ENCODE measurements at places on chromosomes 1 and 21. TPM values are rescaled to one million over a fixed set of nuclear protein-coding genes. Genes with fewer than 3 reads are reported as not detected.
A peak's percentile ranks its signal among the peaks of the same experiment; 100 is the strongest.

DNA sequence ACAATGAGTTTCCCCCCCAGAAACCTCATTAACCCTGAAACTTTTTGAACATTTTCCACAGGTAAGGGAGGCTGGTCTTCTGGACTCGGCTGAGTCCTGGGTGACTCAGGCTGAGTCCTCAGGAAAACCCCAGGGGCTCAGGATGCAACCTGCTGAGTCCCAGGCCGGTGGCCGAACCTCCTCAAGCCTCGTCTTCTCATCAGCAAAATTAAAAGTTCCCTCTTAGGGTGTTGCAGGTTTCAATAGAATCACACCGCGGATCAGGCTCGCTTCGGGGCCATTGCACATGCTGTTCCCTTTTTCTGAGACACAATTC, 35.0 kb upstream of the GRHL3 start:
- H3K4me1 ChIP-seq: no peaks in the 10 kb centered on the region
- no peak overlapping the region for H3K4me3 ChIP-seq
- no peak for DNase-seq
- no peak overlapping the region for H3K27ac ChIP-seq

GRCh38 chr1:148353461-148354283, 129.4 kb downstream of the PPIAL4G start:
- H3K27ac ChIP-seq: no peak overlapping the region
- no peaks in the 10 kb centered on the region for H3K36me3 ChIP-seq
- H3K4me1 ChIP-seq: no peaks in the 10 kb centered on the region
- DNase-seq: no peak
- peaks cover 85% of the 10 kb centered on the region for H3K27me3 ChIP-seq
- no peak overlapping the region for H3K4me3 ChIP-seq

DNA sequence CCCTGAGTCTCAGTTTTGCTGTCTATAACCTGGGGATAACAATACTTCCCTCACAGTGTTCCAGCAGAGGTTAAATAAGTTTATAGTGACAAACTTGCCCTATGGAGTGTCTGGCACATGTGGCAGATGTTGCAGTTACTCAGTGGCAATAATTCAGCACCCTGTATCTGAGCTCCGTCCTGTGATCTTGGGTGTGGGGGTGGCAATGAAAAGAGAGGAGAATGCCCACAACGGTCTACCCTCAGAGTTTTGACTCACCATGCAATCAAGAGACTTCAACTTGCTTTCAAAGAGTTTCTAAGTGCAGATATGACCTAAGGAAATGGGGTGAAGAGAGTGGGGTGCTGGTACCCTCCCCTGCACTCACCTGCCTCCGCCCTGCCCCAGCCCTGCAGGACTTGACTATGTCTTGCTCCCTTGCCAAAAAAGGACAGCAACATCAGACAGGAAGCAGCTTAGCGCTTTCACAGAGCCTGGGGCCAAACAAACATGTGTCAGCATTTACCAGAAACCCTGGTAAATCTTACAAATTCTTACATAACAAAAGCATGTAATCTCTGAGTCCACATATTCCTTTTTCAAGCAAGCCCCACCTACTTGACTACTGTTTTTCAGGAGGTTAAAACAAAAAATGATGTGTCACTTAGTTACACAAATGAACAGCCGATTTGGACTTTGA, 185.1 kb upstream of the CAMK1G start:
- no peaks in the 10 kb centered on the region for H3K36me3 ChIP-seq
- H3K4me3 ChIP-seq: no peak overlapping the region
- peaks cover 5% of the 10 kb centered on the region for H3K27me3 ChIP-seq

- H3K4me3 ChIP-seq: no peak overlapping the region
- no peak for DNase-seq
- peaks cover 13% of the 10 kb centered on the region for H3K27me3 ChIP-seq
Observed at GRCh38 chr1:201702936-201703335, 126.0 kb upstream of the IPO9 start.

DNA sequence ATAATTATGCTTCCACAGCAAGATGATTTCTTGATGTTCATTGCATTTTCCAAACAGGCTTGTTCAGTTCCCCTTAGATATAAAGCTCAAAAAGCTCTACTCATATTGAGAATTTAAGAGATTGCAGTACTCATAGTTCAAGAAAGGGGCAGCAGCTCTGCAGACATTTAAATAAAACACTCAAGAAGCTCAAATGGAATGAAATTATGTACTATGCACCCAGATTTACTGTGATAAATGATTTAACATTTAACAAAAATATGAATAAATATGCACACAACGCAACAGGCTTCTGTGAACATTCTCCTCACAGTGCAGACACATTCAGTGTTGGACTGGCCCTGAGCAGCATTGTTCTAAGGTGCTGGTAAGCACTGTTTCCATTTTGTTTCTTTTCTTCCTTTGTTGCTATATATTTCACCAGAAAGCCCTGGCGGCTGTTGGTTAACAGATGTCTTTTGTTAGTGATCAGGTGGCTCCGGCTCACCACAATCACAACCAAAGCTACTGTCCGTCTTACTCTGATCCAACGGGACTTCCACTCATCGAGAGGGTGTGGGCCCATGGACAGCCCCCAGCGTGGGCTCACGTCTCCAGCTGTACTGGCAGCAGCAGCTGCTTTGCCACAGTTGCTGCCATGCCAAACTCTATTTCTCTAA, 1440.3 kb downstream of the NCAM2 start:
- no peak overlapping the region for H3K4me3 ChIP-seq
- H3K4me1 ChIP-seq: no peaks in the 10 kb centered on the region
- H3K27me3 ChIP-seq: no peaks in the 10 kb centered on the region

- no peak overlapping the region for H3K27ac ChIP-seq
- no peak for DNase-seq
- no peaks in the 10 kb centered on the region for H3K27me3 ChIP-seq
- no peaks in the 10 kb centered on the region for H3K36me3 ChIP-seq
- no peak overlapping the region for H3K4me3 ChIP-seq
Observed at GRCh38 chr1:58432851-58433668, 113.5 kb downstream of the OMA1 start.

GRCh38 chr1:222057162-222057561, 315.3 kb upstream of the DUSP10 start:
- no peak overlapping the region for H3K4me3 ChIP-seq
- H3K36me3 ChIP-seq: no peaks in the 10 kb centered on the region
- no peaks in the 10 kb centered on the region for H3K27me3 ChIP-seq
- no peaks in the 10 kb centered on the region for H3K4me1 ChIP-seq

DNA sequence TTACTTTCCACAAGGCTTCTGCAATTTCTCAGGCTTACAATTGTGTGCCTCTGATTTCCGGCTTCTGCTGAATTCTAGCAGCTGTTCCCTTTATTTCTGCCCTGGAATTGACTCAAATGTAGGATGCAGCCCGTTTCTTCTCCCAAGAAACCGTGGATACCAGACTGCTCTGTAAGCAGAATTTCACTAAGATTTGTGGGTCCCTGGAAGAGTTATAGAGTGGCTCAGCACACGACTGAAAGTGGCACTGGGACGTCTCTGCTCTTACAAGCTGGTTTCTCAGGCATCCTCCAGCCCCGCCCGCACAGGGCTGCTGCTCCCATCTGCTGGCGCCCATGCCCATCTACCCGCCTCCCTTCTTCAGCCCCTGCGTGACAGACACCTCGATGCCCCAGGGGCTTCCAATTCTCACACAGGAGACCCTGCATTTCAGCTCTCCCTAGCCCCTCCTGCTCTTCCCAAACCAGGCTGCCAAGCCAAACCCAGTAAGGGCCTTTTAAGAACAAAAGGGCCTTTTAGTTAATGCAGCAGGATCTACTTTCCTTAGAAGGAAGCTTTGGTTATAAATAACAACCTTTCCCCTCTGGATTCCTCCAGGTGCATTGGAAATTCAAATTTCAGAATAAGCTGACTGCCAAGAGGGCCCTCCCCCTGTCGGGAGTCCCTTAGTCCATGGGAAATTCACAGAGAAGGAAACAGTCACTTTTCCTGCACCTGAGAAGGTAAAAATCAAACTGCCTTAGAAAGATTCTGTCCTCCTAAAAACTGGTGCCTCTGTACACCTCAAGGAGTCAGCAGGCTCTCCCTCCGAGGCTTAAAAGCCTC, 45.4 kb upstream of the TENT5B start:
- H3K36me3 ChIP-seq: no peaks in the 10 kb centered on the region
- no peak overlapping the region for H3K4me3 ChIP-seq
- H3K27me3 ChIP-seq: peaks cover 4% of the 10 kb centered on the region
- DNase-seq: no peak

DNA sequence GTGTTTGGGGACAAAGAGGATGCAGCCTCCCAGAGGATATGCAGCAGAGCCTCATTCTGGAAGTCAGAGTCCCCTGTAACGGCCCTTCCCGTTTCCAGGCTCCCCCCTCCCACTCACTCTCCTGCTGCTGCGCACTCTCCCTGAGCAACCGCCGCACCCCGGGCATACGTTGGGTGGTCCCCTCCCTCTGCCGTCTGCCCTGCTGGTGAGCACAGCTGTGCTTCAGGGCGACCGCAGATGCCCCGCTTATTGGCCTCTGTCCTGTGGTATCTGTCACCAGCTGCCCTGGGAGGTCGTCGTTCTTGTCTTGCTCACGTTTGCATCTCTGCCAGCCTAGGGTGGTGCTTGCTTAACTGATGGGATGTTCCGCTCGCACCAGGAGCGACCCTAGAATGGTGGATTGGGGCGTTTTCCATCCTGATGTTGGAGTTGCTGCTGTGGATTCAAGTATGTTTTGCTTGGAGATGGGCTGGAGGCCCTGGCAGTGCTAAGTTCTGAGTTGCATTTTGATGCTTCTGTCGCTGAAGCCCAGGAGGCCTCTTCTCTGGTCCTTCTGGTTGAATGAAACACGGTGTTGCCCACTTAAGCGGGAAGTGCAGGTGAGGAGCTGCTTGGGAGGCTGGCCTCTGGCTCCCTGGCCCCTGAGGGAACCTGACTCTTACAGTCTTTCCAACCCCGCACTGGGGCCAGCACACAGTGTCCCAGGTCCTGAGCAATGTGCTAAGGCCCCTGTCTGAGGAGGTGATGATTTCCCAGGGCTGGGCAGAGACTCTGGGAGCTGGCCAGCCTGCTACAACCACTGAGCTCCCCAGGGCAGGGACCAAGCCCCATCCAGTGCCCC, 3.2 kb downstream of the TMEM201 start:
- H3K36me3 ChIP-seq: peaks cover 4% of the 10 kb centered on the region
- DNase-seq: no peak
- peak overlapping the region; percentile 45 for H3K4me3 ChIP-seq
- peaks cover 31% of the 10 kb centered on the region for H3K4me1 ChIP-seq
- H3K27me3 ChIP-seq: no peaks in the 10 kb centered on the region

- peak within 1 kb of the TSS; percentile 95 for H3K27ac ChIP-seq
- H3K27me3 ChIP-seq: no peaks in the 10 kb centered on the region
- H3K36me3 ChIP-seq: peaks cover 25% of the 10 kb centered on the region
- DNase-seq: peak; percentile 89
Observed at GRCh38 chr1:32221980-32222755, at the start of the genes EIF3I and TMEM234. Gene EIF3I (plus strand): TSS chr1:32222407. CDS start chr1:32222442, 35 bp downstream. Gene TMEM234 (minus strand): TSS chr1:32222353. CDS start chr1:32222322, 31 bp downstream.

GRCh38 chr1:82894635-82895034, 1093.9 kb downstream of the ADGRL2 start:
- no peak overlapping the region for H3K4me3 ChIP-seq
- H3K4me1 ChIP-seq: no peaks in the 10 kb centered on the region
- H3K27ac ChIP-seq: no peak overlapping the region
- H3K27me3 ChIP-seq: no peaks in the 10 kb centered on the region
- DNase-seq: no peak

- peaks cover 18% of the 10 kb centered on the region for H3K27me3 ChIP-seq
- no peak overlapping the region for H3K27ac ChIP-seq
- no peak for DNase-seq
Observed at GRCh38 chr1:162019006-162019405, 4.7 kb downstream of the OLFML2B start.

GRCh38 chr1:162899422-162900146, 38.6 kb upstream of the CCDC190 start:
- no peak overlapping the region for H3K4me3 ChIP-seq
- H3K27ac ChIP-seq: no peak overlapping the region
- no peaks in the 10 kb centered on the region for H3K27me3 ChIP-seq
- DNase-seq: no peak

DNA sequence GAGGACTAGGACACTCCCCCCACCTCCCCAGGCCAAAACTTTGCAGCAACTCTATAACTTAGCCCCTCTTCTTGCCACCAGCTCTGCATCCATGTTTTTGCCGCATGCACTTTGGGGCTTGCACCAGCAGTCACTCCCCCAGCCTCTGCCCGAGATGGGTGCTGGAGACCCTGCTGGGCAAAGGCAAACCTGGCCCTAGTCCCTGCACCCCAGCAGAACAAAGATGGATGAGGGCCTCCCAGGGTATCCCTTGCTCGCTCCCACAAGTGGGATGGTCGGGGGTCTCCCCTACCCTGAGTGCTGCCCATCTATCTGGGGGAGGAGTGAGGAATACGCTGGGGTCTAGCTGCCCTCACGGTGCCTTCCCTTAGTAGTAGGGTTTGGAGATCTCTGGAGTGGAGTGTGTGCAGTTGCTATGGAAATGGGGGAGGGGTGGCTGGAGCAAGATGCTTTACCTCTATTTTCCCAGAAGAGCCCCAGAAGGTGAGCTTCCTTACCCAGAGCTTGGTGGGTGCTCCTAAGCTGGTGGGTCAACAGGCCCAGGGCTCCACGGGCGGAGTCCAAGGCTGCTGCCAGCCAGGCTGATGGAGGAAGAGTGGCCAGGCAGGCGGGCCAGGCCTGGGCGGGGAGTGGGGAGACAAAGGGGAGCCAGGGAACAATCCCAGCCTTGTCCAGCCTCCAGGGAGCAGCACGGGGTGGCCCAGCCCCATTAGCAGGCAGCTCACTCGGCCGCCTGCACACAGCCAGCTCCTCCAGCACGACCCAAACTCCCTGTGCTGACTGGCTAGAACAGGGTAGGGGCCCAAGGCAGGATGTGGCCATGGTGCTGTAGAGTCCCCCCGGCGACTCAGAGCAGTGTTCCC, at the start of gene PAQR6:
Gene PAQR6 (minus strand): TSS at position 597 of the 863 bp plus-strand sequence. CDS start 1,325 bp downstream, outside the sequence.
- peaks cover 16% of the 10 kb centered on the region for H3K4me1 ChIP-seq
- H3K4me3 ChIP-seq: no peak within 1 kb of the TSS

- no peaks in the 10 kb centered on the region for H3K36me3 ChIP-seq
- DNase-seq: no peak
- no peaks in the 10 kb centered on the region for H3K4me1 ChIP-seq
- no peak overlapping the region for H3K27ac ChIP-seq
- H3K4me3 ChIP-seq: no peak overlapping the region
Observed at GRCh38 chr1:210475321-210475720, 146.6 kb downstream of the HHAT start.

Gene SH2D2A
- 283 TPM for total RNA-seq

Gene PYHIN1
- 19.5 TPM for total RNA-seq

Gene RPTN
- not detected for total RNA-seq

Gene ADORA1
- total RNA-seq: not detected

Gene MMEL1
- total RNA-seq: 0.86 TPM

Gene DDX59
- total RNA-seq: 14.4 TPM

Gene FAM163A
- total RNA-seq: not detected

Gene AMY1A
- not detected for total RNA-seq
